ENCODE measurements at places on chromosomes 3 and 15.

DNA sequence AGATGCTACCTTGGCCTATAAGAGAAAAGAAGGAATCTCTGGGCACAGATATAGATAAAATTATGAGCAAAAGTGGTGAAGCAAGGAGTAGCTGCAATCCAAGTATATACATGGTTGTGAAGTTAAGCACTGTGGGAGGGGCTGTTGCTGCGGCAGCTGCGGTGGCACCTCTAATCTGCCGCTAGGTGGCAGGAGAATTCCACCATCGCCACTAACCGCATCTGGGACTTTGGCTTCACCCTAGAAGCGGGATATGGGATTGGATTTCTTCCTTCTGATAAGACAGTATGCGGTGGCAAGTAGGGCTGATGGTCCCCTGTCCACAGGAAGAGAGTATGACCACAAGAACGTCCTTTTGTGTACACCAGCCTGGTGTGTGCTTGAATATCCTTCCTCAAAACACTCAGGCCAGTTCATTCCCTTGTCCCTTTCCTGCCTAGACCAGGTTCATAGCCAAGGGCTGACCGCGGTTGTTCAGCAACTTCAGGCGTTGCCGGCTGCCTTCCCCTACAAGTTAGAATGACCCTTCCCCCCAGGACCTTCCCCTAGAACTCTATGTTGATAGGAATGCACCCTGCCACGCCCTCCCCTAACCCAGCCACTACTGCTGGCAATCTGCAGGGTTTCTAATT, 5.1 kb downstream of the MAGEL2 start:
- peak; percentile 56 for DNase-seq

GRCh38 chr3:26807272-26807671, 184.7 kb downstream of the LRRC3B start:
- DNase-seq, result no peak

GRCh38 chr3:12352253-12352652, 63.4 kb downstream of the PPARG start:
- DNase-seq, result no peak

DNA sequence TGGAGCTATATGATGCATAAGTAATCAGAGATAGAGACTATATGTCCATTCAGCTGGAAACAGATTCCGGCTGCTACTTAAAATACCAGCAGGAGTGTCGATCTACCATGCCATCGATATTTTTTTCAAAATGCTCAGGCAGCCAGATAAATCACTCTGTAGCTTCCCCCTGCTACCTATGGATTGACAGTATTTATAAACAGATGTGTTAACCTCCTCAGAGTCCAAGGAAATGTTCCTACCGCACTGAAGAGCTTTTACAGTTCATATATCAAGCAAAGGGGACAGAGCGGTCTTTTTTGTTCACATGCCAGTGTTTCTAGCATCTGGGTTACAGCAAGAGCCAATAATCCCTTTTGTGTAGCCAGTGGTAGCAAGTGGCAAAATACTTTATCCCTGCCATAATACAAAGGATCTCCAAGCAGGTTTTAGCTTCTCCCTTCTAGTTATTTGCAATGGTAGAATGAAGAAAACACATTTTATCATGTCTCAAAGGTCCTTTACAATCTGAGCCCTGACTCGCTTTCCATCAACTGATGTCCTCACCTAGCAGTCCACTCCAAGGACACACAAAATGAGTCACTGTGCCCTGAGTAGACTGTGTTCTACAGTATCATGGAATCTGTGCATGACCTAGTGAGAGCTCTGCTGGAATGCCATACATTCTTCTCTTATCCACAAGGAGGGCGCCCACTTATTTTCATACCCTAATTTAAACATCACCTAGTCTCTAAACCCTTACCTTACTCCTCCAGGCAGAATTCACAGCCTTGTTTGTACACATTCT, 507.0 kb downstream of the TBL1XR1 start:
- no peak for DNase-seq

GRCh38 chr15:82651708-82652107, 4.5 kb upstream of the CPEB1 start:
- no peak for DNase-seq

GRCh38 chr3:21668012-21668411, 83.0 kb downstream of the ZNF385D start:
- no peak for DNase-seq

- DNase-seq, result peak; percentile 37
Measured at GRCh38 chr3:171346582-171347300, 113.5 kb downstream of the TNIK start.

- no peak for DNase-seq
Measured at GRCh38 chr15:76160426-76161152, 100.8 kb downstream of the TMEM266 start.

- no peak for DNase-seq
Measured at GRCh38 chr3:35724106-35724505, 84.8 kb downstream of the ARPP21 start.

GRCh38 chr3:56616478-56617006, 59.6 kb downstream of the CCDC66 start:
- DNase-seq, result no peak

GRCh38 chr3:11736136-11736833, 92.6 kb upstream of the VGLL4 start:
- DNase-seq, result no peak

DNA sequence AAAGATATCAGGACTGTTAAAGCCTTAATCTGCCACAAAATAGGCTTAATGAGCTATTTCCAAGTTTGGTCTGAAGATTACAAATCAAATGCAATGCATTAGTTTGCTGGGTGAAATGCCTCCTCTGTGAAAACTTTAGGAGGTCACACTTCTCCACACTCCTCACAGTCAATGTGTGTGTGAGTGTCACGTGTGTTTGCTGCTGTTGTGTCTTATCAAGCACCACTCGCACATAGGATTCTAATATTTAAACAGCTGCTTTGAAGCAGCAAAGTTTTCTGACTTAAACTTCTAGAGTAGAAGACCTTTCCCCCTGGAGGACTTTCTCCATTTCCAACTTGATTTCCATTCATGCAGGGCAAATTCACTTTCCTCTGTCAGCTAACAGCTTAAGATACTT, 203.2 kb upstream of the PEX5L start:
- no peak for DNase-seq

DNA sequence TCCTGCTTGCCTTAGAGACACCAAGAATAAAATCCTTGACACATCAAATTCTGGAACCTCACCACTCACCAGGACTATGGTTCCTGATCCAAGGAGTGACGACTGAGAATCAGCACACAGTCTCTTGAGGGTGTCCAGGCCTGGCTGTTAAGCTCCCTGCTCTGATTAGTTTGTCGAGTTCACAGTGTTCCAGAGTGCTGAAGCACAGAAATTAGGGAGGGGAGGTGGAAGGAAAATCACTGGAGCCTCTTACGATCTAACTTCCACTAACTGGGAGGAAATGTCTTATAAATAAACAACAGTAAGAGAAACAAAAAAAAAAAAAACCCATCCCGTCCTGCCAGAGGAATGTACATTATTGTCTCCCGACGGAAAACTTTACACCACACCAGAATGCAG, 330.2 kb downstream of the TIGIT start:
- DNase-seq, result peak; percentile 50

DNA sequence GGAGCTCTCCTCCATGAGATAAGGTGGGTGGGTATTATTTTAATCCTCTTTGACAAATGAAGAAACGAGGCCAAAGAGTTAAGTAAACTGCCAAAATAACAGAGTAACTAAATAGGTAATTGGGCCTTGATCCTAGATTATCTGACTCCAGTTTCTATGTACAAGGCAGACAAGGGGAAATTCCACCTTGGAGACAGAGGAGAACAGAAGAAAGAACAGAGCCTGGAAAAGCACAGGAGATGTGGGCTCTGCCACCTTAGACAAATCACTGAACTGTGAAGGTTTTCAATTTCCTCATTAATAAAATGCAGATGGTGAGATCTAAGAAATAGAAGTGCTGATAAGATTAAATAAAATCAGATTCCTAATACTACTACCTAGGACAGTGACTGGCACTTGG, 310.2 kb upstream of the TLE3 start:
- no peak for DNase-seq

GRCh38 chr3:38314764-38315487, 31.7 kb upstream of the XYLB start:
- no peak for DNase-seq

DNA sequence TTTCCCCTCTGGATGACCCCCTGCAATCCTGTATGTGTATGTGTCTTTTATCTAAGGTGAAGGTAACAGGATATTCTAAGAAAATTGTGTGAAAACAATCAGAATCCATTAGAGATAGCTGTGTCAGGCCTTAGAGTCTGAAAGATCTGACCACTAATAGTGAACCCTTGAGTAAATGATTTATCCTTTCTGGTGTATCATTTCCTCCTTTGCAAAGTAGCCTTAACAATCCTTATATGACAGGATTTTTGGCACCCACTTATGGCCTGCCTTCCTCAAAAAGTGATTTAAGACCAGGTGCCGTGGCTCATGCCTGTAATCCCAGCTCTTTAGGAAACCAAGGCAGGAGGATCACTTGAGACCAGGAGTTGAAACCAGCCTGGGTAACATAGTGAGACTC, 110.2 kb downstream of the RBPMS2 start:
- DNase-seq, result no peak

DNA sequence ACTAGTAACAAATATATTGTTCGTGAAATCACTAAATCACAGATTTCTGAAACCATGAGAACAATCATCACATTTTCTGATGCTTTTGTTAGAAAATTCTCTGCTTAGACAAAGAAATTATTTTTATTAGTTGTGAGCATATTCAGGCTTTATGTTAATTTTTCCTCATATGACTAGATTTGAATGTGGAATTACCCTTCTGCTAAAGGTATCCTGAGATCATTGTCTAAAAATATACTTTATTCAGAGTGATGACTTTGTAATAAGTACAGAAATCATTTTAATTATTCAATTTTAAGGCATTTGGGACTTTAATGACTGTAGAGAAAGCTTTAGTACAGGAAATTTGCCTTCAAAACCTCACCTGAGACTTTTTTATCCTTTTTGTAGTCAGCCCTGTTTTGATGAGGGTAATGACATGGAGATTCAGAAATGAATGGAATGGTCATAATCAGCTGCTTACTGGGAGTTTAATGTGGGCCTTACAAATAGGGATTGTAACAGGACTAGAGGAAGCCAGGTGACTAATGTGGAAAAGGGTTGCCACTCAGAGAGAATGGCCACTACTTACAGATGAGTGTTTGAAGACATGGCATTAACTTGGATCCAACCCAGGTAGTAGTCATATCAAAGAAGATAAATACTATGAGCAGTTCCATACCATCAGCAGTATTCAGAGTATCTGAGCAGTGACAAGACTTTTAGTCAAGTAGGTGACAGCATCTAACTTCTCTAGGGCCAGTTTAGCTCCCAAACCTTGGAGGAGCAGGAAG, 148.3 kb downstream of the MBNL1 start:
- DNase-seq, result no peak

DNA sequence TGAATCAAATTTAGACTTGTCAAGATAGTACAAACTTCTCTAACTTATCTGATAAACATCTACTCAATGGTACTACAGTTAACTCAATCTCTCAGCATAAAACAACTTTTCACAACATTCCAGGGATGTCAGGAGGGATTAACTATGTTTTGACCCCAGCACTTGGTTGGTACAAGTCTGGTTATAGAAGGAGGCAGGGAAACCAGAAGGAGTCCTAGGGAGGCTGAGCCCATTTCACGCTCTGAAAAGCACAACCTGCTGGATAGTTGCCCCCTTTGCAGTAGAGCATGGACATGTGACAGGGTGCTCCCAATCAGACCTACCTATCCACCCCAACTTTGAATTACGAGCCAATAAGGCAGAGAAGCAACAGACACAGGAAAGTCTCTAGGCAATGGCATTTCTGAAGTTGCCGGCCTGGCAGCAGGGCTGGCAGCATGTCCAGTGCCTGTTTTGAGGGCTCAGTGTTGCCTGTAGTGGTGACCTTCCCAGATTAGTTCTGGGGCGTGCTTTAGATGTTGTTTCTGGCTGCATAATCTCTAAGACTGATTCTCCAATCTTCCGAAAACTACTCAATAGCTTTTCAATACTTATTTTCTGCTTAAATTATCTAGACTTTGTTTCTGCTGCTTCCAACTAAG, 8.2 kb downstream of the ANKUB1 start:
- DNase-seq, result peak; percentile 44

DNA sequence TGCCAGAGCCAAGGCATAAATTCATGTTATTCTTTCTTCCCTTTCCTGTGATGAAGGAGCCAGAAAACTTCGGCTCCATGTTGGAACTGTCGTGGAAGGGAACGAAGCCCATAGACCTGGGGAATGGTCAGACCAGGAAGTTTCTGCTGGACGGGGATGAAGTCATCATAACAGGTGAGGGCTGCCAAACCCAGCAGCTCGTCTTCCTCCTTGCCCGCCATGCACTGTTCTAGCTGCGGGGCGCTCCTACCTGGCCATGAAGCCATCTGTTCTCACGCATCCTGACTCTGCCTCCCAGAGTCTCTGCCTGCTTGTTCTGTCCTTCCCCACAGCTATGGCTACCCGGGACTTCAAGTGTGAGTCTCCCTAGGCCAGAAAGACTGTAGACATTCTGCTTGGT, 28.2 kb downstream of the FAH start:
- DNase-seq, result no peak

DNA sequence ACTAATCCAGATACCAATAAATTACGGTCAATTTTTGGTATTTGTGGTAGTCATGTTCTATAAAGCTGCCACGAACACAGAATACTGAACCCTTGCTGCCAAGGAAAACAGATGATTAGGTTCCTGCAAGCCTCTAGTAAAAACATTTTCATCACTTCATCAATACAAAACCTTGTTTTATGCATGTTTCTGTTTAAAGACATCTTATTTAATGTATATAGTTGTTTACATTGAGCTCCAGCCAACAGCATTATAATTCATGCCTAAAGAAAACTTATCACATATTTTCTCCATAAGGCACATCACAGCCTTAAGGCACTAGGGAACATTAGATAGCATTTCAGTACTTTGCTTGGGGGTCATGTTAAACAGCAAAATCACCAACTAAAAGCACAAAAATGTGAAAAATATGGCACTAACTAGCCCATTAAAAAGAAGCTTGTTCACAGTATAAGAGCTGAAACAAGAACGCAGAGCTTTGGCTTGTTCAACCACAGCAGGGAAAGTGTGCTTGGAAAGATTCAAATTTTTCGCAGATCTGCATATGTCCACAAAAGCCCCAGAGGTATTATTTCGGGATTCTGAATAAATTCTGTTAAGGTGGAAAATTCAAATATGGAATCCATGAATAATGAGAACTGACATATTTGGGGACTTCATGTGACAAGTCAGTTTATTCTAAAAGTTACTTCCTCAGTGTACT, 27.7 kb downstream of the POLQ start:
- DNase-seq, result no peak

GRCh38 chr3:57699591-57699990, 6.7 kb upstream of the DENND6A start:
- DNase-seq, result no peak

- no peak for DNase-seq
Measured at GRCh38 chr3:37772773-37773354, 88.8 kb upstream of the CTDSPL start.

Measured in A172 (cell line).